ENCODE measurements at places on chromosomes 13 and 19.

DNA sequence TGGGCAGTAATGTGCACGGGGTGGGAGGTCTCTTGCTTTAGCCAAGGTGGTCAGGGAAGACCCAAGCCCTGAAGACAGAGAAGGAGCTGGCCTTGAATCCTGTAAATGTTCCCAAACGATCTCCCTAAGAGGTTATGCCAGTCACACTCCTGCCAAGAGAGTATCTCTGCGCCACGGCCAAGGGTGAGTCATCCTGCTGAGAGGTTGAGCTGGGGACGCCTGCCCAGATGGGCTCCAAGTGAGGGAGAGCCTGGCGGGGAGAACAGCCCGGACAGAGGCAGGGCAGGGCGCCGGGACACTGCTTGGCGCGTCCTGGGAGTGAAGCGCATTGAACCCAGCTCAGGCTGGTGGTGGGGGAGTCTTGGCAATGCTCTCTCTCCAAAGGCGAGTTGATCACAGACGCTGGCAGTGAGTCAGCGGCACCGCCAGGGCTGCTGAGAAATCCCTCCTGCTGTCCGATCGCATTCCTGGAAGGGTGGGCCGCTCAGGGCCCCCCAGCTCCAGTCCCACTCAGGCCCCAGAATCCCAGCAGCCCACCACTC is 16.4 kb downstream of the SULT2B1 start:
- peak; percentile 68 for DNase-seq
- no peak overlapping the region for H3K27ac ChIP-seq
- H3K4me3 ChIP-seq: no peak overlapping the region
- H3K4me1 ChIP-seq: no peaks in the 10 kb centered on the region

DNA sequence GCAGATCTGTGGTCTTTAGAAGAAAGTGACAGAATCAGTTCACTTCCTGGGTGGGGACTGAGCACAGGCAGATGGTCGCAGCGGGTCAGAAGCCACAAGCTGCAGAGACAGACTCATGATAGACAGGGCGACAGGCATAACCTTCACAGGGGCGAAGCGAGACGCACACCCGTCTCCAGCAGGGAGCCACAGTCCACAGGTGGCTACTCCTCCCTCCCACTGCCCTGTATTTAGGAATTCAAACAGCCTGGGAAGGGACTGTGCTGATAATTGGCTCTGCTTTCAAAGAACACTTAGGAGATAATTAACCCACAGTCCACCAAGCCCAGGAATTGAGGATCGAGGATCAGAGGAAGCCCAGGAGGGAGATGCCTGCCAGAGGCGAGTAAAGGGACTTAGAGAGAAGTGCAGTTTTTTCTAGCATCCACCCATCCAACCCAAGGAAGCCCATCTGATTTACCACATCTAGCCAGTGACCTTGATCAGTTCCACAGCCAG is 23.2 kb downstream of the RFX2 start:
- H3K27ac ChIP-seq: peak overlapping the region; percentile 67
- H3K4me3 ChIP-seq: no peak overlapping the region
- no peak for DNase-seq
- no peaks in the 10 kb centered on the region for H3K27me3 ChIP-seq

DNA sequence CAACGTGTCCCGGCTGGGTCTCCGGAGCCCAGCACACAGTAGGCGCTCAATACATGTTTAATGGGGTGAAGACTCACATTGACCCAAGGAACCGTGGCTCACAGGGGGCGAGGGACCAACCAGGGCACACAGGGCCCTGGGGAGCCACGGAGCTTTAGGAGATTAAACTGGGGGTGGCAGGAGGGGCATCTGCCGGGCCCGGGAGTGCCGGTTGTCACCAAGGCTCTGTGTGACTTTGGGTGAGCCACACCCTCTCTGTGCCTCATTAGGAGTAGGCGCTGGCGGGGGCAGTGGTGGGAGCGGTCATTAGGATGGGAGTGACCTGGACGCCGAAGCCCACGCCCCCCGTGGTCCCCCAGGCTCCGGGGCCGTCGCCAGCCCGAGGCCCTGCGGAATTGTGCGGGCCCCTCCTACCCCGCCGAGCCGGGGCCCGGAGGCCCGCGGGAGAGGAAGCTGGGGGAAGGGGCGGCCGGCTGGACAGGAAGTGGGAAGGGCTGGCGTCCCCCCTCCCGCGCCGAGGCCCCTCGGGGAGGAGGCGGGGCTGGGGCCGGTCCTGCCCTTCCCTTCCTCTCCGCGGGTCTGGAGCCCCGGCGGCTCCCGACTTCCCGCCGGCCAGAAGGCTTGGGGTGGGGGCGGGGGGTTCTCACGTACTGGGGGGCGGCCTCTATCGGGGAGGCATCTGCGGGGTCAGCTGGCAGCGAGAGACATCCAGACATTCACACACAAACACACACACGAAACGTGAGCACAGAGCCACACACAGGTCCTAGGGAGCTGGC is 1.8 kb upstream of the SSBP4 start:
- peaks cover 61% of the 10 kb centered on the region for H3K4me1 ChIP-seq
- H3K4me3 ChIP-seq: peak overlapping the region; percentile 27
- peak; percentile 63 for DNase-seq
- H3K36me3 ChIP-seq: no peaks in the 10 kb centered on the region
- no peaks in the 10 kb centered on the region for H3K27me3 ChIP-seq

- H3K4me3 ChIP-seq: no peak overlapping the region
- H3K36me3 ChIP-seq: peaks cover 14% of the 10 kb centered on the region
- peak; percentile 70 for DNase-seq
- no peaks in the 10 kb centered on the region for H3K27me3 ChIP-seq
- no peak overlapping the region for H3K27ac ChIP-seq
Measured at GRCh38 chr19:4713384-4713951, 10.2 kb downstream of the DPP9 start.

GRCh38 chr19:55678121-55678671 is 3.2 kb downstream of the EPN1 start:
- no peak overlapping the region for H3K4me3 ChIP-seq
- DNase-seq: no peak
- peak overlapping the region; percentile 40 for H3K27ac ChIP-seq
- H3K27me3 ChIP-seq: no peaks in the 10 kb centered on the region

DNA sequence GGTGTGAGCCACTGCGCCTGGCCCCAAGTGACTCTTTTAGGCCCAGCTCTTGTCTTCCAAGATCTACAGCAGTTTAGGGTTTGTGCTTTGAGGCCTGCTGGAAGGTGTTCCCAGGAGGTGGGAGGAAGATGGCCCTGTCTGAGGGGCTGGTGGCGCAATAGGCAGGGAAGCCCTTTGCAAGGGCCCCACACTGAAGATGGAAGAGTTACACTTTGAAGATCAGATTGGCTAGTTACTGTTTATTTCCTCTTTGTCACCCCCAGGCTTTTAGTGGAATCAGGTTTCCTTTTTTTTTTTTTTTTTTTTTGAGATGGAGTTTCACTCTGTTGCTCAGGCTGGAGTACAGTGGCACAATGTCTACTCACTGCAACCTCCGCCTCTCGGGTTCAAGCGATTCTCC is 1.9 kb upstream of the RABAC1 start:
- no peak overlapping the region for H3K27ac ChIP-seq
- no peak for DNase-seq
- H3K36me3 ChIP-seq: no peaks in the 10 kb centered on the region
- no peak overlapping the region for H3K4me3 ChIP-seq

GRCh38 chr13:99929866-99930265 is 41.7 kb downstream of the ZIC5 start:
- no peaks in the 10 kb centered on the region for H3K27me3 ChIP-seq
- H3K36me3 ChIP-seq: no peaks in the 10 kb centered on the region
- H3K27ac ChIP-seq: no peak overlapping the region
- H3K4me1 ChIP-seq: no peaks in the 10 kb centered on the region
- H3K4me3 ChIP-seq: no peak overlapping the region

- DNase-seq: no peak
- H3K27me3 ChIP-seq: no peaks in the 10 kb centered on the region
- H3K36me3 ChIP-seq: no peaks in the 10 kb centered on the region
- H3K4me3 ChIP-seq: peak overlapping the region; percentile 71
Measured at GRCh38 chr19:48170817-48171347, 402 bp downstream of the ZSWIM9 start.

- H3K36me3 ChIP-seq: no peaks in the 10 kb centered on the region
- H3K27ac ChIP-seq: no peak overlapping the region
- H3K4me3 ChIP-seq: no peak overlapping the region
- no peaks in the 10 kb centered on the region for H3K4me1 ChIP-seq
- no peaks in the 10 kb centered on the region for H3K27me3 ChIP-seq
Measured at GRCh38 chr13:30107521-30108136, 199.7 kb downstream of the KATNAL1 start.

DNA sequence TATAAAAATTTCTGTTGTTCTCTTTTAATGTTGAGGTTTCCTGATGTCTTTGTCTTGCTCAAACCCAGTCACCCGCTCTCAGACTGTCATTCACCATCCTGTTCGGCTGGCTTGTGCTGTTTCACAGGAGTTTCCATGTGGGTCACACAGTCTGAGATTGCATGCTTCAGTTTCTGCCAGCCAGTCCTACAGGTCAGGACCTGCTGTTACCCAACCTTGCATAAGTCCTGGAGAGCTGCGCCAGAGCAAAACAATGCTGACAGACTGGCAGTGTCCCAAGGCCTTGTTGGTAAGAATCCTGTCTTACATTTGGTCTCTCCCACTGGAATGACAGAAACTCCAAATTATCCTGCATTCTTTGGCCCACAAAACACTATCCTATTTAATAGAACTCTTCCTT is 340.0 kb upstream of the SLITRK5 start:
- H3K4me1 ChIP-seq: no peaks in the 10 kb centered on the region
- DNase-seq: no peak
- H3K27me3 ChIP-seq: no peaks in the 10 kb centered on the region
- no peak overlapping the region for H3K27ac ChIP-seq

- H3K4me3 ChIP-seq: no peak overlapping the region
- DNase-seq: no peak
- H3K27me3 ChIP-seq: no peaks in the 10 kb centered on the region
- H3K36me3 ChIP-seq: no peaks in the 10 kb centered on the region
Measured at GRCh38 chr19:39083599-39083982, 577 bp upstream of the ACP7 start.

DNA sequence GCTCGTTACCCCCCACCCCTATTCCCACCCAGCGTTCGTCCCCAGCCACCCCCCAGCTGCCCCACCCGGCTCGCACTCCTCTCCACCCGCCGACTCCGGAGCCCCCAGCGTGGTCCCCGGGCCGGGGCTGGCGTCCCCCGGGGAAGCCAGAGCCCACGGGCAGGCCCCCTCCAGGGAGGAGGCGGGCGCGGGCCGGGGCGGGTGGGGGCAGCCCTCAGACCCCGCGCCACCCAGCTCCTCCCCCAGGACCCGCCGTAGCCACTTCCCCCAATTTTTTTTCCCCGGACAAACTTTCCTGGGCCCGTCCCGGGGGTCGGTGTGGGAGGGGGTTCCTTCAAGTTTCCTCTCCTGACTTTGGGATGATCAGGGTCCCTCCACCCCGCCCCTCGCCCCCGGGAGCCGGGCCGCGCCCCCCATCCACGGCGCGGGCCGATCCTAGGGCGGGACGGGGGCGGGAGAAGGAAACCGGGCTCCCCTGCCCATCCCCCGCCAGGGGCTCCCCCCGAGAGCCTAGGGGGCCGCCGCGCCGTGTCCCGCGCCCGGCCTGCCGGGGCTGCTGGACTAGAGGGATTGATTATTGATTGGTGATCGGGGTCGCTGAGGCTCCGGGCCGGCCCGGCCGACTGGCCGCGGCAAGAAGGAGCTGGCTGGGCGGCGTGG is 927 bp upstream of the TSHZ3 start:
- DNase-seq: no peak
- H3K36me3 ChIP-seq: no peaks in the 10 kb centered on the region

DNA sequence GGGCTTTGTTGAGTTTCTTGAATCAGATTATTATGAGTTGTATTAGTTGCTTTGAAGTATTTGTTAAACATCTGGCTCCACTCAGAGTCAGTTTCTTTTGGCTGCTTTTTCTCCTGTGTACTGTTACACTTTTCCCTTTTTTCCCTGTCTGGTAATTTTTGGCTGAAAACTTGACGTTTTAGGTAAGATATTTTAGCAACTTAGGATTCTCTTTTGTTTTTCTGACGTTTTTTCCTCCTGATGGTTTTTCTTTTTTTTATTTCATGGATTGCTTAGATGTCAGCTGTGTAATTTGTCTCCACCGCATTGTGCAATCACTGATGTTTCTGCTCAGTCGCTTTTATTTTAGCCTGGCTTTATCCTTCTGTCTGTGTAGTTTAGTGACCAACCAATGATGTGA is 20.7 kb downstream of the RFC3 start:
- H3K4me1 ChIP-seq: no peaks in the 10 kb centered on the region
- H3K4me3 ChIP-seq: no peak overlapping the region
- H3K36me3 ChIP-seq: no peaks in the 10 kb centered on the region

DNA sequence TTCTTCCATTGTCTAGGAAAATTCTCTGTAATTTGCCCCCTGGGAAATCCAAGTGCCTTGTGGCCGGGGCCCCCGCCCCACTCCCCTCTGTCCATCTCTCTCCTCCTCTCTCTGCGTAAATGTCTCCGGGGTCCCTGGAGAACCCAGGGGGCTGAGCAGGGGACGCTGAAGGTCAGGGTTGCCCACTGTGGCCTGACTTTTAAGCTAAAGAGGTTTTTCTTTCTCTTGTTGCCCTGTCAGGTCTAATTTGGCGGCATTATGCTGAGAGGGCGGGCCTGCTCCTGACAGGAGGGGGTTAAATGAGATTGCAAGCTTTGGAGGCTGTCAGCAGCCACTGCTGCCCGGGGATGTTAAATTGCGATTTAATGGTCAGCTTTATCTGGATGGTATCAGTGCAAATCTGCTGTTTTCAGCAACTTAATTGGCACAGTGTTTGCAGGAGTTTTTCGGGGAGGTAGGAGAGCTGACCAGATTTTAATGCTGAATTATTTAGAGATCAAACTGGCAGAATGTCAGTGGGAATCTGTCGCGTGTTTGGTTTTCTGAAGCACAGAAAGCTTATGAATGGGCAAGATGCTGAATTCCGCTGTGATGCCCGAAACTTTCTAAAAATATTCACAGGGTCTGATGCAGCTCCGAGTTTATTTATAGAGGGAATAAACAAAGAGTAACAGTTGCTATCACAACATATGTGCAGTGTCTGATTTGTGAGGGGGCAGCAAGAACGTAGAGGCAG is 93.2 kb upstream of the SOX1 start:
- no peak for DNase-seq
- no peaks in the 10 kb centered on the region for H3K4me1 ChIP-seq
- no peak overlapping the region for H3K27ac ChIP-seq
- no peak overlapping the region for H3K4me3 ChIP-seq
- H3K27me3 ChIP-seq: no peaks in the 10 kb centered on the region
